ENCODE measurements at places on chromosomes 13 and 19. TPM values are rescaled to one million over a fixed set of nuclear protein-coding genes. Genes with fewer than 3 reads are reported as not detected.

The CALR3 gene
- total RNA-seq, result not detected

The MICU2 gene
- 87.3 TPM for total RNA-seq

The KIR3DL1 gene
- total RNA-seq, result not detected

The SLC25A41 gene
- not detected for total RNA-seq

The IL27RA gene
- total RNA-seq, result 6.7 TPM

The YIPF2 gene
- total RNA-seq, result 72.0 TPM

The GPX4 gene
- 420 TPM for total RNA-seq

The ZNF845 gene
- total RNA-seq, result 2.4 TPM

The ERICH4 gene
- total RNA-seq, result not detected

The TLE2 gene
- total RNA-seq, result 0.16 TPM

The RUBCNL gene
- 0.16 TPM for total RNA-seq

The AP1M2 gene
- 51.0 TPM for total RNA-seq

The IGLON5 gene
- not detected for total RNA-seq

Data from mesangial cell (primary cell).